ENCODE measurements at places on chromosomes 6 and 20.

GRCh38 chr6:37774028-37774680 is 45.4 kb upstream of the ZFAND3 start:
- H3K27me3 ChIP-seq, result peaks cover 8% of the 10 kb centered on the region
- no peak overlapping the region for H3K27ac ChIP-seq
- no peaks in the 10 kb centered on the region for H3K4me1 ChIP-seq
- no peak overlapping the region for H3K4me3 ChIP-seq
- H3K36me3 ChIP-seq, result no peaks in the 10 kb centered on the region

- H3K27me3 ChIP-seq, result peaks cover 8% of the 10 kb centered on the region
- DNase-seq, result no peak
- peaks cover 21% of the 10 kb centered on the region for H3K36me3 ChIP-seq
- peaks cover 6% of the 10 kb centered on the region for H3K4me1 ChIP-seq
Measured at GRCh38 chr6:136114661-136115060, 135.4 kb downstream of the MTFR2 start.

- no peaks in the 10 kb centered on the region for H3K27me3 ChIP-seq
- no peaks in the 10 kb centered on the region for H3K4me1 ChIP-seq
- H3K4me3 ChIP-seq, result no peak overlapping the region
- H3K27ac ChIP-seq, result no peak overlapping the region
- no peaks in the 10 kb centered on the region for H3K36me3 ChIP-seq
Measured at GRCh38 chr6:101878554-101879276, 485.2 kb downstream of the GRIK2 start.

- no peaks in the 10 kb centered on the region for H3K4me1 ChIP-seq
- no peak overlapping the region for H3K27ac ChIP-seq
- DNase-seq, result peak; percentile 88
- H3K36me3 ChIP-seq, result no peaks in the 10 kb centered on the region
Measured at GRCh38 chr6:149840345-149841075, 23.6 kb downstream of the LRP11 start.

- no peaks in the 10 kb centered on the region for H3K36me3 ChIP-seq
- H3K4me3 ChIP-seq, result no peak overlapping the region
- H3K27ac ChIP-seq, result no peak overlapping the region
Measured at GRCh38 chr20:61934716-61935530, 130.8 kb downstream of the TAF4 start.

GRCh38 chr6:17179530-17180073 is 77.8 kb downstream of the STMND1 start:
- DNase-seq, result no peak
- H3K27ac ChIP-seq, result no peak overlapping the region
- no peaks in the 10 kb centered on the region for H3K4me1 ChIP-seq
- no peaks in the 10 kb centered on the region for H3K36me3 ChIP-seq
- no peak overlapping the region for H3K4me3 ChIP-seq

GRCh38 chr6:107390685-107391435 is 68.5 kb downstream of the PDSS2 start:
- H3K27ac ChIP-seq, result no peak overlapping the region
- no peak for DNase-seq
- no peaks in the 10 kb centered on the region for H3K4me1 ChIP-seq
- H3K4me3 ChIP-seq, result no peak overlapping the region
- peaks cover 16% of the 10 kb centered on the region for H3K36me3 ChIP-seq

DNA sequence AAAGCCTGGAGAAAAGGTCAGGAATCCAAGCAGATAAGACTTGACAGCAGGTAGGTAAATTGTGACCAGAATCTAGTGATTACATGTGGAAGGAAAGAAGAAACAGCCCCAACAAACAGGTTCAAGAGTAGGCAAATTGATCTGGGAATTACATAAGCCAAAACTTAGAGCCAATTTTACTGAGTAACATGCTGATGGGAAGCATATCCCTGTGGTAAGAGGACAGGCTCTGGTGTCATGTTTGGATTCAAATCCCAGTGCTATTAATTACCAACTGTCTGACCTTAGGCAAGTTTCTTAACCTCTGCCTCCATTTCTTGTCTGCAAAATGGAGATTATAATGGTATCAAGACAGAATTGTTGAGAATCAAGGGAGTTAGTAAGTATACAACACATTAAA is 20.4 kb downstream of the MCM9 start:
- peak; percentile 11 for DNase-seq
- H3K27me3 ChIP-seq, result no peaks in the 10 kb centered on the region
- peaks cover 66% of the 10 kb centered on the region for H3K36me3 ChIP-seq
- no peak overlapping the region for H3K27ac ChIP-seq

GRCh38 chr6:96743496-96743895 is 93.8 kb downstream of the GPR63 start:
- DNase-seq, result no peak
- H3K27me3 ChIP-seq, result no peaks in the 10 kb centered on the region
- no peak overlapping the region for H3K27ac ChIP-seq
- no peak overlapping the region for H3K4me3 ChIP-seq

DNA sequence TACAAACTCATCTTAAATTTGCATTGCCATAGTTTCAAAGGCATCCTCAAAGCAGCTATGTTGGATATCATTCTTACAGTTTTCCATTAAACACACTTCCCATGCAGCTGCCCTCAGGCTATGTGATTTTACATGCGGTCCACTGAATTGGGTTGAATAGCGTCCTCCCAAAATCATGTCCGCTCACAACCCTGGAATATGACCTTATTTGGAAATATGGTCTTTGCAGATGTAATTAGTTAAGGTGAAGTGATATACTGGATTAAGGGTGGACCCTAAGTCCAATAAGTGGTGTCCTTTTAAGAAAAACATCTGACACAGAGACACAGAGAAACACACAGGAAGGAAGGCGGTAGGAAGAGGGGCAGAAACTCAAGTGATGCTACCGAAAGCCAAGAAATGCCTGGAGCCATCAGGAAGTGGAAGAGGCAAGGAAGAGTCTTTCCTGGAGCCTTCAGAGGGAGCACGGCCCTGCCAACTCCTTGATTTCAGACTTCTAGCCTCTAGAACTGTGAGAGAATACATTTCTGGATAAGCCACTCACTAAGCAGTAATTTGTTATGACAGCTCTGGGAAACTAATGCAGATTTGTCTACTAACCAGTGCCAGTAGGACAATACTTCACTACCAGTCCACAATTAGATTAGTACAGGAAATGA is 42.7 kb upstream of the NHSL1 start:
- peaks cover 4% of the 10 kb centered on the region for H3K4me1 ChIP-seq
- no peaks in the 10 kb centered on the region for H3K36me3 ChIP-seq
- no peak overlapping the region for H3K4me3 ChIP-seq
- peaks cover 35% of the 10 kb centered on the region for H3K27me3 ChIP-seq

DNA sequence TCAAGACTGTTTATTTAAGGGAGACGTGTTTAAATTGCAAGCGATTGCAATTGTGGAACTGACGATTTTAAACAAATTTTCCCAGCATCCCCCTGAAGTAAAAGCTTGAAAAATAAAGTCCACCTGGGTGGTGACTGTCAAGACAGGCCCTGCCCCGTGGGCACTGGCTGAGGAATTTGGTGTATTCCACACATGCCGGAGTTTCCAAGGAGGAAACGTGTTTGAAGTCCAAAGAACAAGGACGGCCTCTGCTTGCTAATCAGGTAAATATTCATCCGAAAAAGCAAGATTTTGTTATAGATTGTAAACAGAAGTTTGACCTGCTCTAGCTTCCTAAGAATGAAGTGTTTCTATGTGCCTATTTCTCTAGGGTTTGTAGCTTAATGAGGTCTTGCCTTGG is 505.1 kb downstream of the QKI start:
- DNase-seq, result no peak
- H3K4me3 ChIP-seq, result no peak overlapping the region
- H3K36me3 ChIP-seq, result no peaks in the 10 kb centered on the region
- no peak overlapping the region for H3K27ac ChIP-seq
- H3K4me1 ChIP-seq, result no peaks in the 10 kb centered on the region

GRCh38 chr6:4358414-4359107 is 223.2 kb upstream of the ECI2 start:
- no peaks in the 10 kb centered on the region for H3K36me3 ChIP-seq
- no peaks in the 10 kb centered on the region for H3K27me3 ChIP-seq
- no peak overlapping the region for H3K27ac ChIP-seq
- no peak for DNase-seq
- no peak overlapping the region for H3K4me3 ChIP-seq

- H3K4me3 ChIP-seq, result no peak overlapping the region
- H3K27ac ChIP-seq, result no peak overlapping the region
- peaks cover 4% of the 10 kb centered on the region for H3K27me3 ChIP-seq
- H3K4me1 ChIP-seq, result no peaks in the 10 kb centered on the region
- no peak for DNase-seq
Measured at GRCh38 chr20:33477386-33478234, 12.3 kb upstream of the CBFA2T2 start.

GRCh38 chr20:48489656-48490055 is 338.1 kb downstream of the PREX1 start:
- H3K27me3 ChIP-seq, result peaks cover 5% of the 10 kb centered on the region
- no peak overlapping the region for H3K4me3 ChIP-seq
- DNase-seq, result no peak
- H3K36me3 ChIP-seq, result no peaks in the 10 kb centered on the region
- H3K27ac ChIP-seq, result no peak overlapping the region

DNA sequence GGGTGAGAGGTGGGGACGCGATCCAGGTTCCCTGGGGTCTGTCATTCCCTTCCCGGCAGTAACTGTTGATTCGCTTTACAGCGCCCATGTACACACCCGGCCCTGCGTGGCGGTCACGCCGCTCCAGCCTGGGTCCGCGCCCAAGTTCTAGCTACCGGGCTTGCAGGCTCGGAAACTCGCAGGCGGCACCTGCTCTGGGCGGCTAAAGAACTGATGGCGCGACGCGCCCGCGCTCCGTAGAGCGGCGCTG is 1.4 kb upstream of the POU3F2 start:
- peak overlapping the region; percentile 81 for H3K4me3 ChIP-seq
- H3K27me3 ChIP-seq, result peaks cover 81% of the 10 kb centered on the region
- peaks cover 3% of the 10 kb centered on the region for H3K36me3 ChIP-seq
- DNase-seq, result peak; percentile 73
- H3K27ac ChIP-seq, result peak overlapping the region; percentile 67

DNA sequence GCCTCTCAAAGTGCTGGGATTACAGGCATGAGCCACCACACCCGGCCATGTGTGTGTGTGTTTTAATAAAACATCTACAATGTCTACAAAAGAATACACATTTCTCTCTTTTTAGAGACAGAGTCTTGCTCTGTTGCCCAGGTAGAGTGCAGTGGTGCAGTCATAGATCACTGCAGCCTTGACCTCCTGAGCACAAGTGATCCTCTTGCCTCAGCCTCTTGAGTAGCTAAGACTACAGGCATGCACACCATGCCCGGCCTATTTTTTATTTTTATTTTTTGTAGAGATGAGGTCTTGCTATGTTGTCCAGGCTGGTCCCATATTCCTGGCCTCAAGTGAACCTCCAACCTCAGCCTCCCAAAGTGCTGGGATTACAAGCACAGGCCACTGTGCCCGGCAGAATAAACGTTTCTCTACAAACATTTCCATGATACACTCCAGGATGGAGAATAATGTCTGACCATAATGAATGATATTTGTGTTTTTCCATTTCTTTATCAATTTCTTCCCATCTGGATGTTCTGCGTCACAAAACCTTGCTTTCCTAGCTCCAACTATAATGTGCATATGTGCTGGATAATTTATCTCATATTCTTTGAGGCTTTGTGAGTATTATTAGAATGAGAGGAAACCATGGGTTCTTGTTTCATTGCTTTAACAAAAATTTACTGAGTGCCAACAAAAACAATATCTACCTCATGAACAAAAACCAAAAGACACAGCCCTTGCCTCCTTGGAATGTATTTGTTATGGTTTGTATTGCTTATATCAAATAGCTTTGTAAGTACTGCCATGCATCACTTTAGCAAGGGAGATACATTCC is 28.6 kb upstream of the CCN2 start:
- no peaks in the 10 kb centered on the region for H3K27me3 ChIP-seq
- DNase-seq, result no peak
- H3K27ac ChIP-seq, result no peak overlapping the region

- H3K4me1 ChIP-seq, result peaks cover 42% of the 10 kb centered on the region
- no peak for DNase-seq
- no peaks in the 10 kb centered on the region for H3K27me3 ChIP-seq
- H3K27ac ChIP-seq, result no peak overlapping the region
Measured at GRCh38 chr6:13766201-13766634, 48.1 kb downstream of the MCUR1 start.

GRCh38 chr6:38997128-38997761 is 51.3 kb upstream of the GLP1R start:
- peaks cover 41% of the 10 kb centered on the region for H3K27me3 ChIP-seq
- no peak overlapping the region for H3K27ac ChIP-seq
- H3K36me3 ChIP-seq, result no peaks in the 10 kb centered on the region
- no peaks in the 10 kb centered on the region for H3K4me1 ChIP-seq
- DNase-seq, result peak; percentile 69

DNA sequence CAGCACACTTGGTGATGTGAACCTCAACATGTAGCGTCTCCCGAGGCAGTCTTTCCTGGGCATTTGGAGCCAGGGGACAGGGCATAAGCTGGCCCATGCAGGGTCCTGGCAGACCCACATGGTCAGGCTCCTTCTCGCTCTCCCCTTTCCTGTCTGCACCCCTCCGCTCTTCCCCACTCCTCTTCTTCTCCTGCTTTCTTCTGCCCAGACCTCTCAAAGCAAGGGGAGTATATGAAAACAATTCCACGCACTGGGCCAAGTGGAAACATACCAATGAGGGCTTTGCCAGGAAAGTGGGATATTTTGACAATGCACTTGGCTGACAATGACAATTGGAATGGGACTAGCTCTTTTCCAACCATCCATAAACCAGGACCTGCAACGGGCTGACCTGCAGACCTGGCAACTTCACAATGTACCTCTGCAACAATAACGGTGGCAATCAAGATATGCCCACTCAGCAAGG is 58.9 kb upstream of the TRAF3IP2 start:
- H3K36me3 ChIP-seq, result peaks cover 62% of the 10 kb centered on the region
- H3K4me3 ChIP-seq, result no peak overlapping the region
- no peak for DNase-seq
- no peaks in the 10 kb centered on the region for H3K27me3 ChIP-seq
- H3K4me1 ChIP-seq, result peaks cover 5% of the 10 kb centered on the region

DNA sequence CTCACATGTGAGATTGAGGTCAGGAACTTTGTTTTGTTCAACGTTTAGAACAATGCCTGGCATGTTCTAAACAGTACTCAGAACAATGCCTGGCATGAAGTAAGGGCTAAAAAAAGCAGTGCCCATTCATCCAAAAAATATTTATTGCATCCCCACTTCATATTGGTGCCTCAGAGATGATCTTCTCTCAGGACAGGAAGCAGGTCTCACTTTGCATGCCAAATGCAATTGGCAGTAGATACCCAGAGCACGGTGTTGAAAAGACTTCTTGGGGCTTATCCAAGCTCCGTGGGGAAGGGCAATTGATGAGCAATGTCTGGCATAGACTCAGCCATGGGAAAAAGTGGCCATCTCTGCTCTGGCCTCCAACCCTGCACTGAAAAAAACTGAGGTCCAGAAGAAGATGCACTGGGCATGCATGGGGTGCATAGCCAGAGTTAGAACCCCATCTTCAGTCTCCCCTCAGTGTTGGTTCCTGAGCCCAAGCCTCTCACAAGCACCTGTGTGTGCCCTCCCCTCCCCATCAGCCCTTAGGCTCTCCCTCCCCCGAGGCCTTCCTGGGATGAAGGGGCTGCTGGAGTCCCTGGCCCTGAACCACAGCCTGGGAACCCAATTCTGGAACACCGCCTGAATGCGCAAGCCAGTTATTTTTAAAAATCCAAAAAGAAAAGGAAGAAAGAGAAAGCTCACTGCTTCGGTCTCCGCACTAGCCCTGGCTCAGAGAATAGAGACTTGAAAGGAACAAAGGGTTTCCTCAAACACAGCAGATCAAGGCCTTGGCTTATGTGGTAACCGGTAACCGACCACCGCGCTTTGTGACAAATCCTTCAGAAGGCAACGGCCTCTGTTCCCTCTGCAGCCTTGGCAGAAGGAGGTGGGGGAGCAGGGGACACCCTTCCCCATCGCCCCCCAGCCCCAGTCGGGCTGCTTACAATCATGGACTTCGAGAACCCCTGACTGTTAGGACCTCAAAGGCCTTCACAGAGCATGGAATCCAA is 78.5 kb upstream of the SIRPA start:
- H3K4me1 ChIP-seq, result peaks cover 2% of the 10 kb centered on the region
- H3K27ac ChIP-seq, result no peak overlapping the region
- peaks cover 52% of the 10 kb centered on the region for H3K27me3 ChIP-seq
- H3K4me3 ChIP-seq, result no peak overlapping the region
- no peaks in the 10 kb centered on the region for H3K36me3 ChIP-seq
- DNase-seq, result no peak
